NCI-H1092 (cell line): ENCODE measurements at places on chromosomes 7 and 10.

DNA sequence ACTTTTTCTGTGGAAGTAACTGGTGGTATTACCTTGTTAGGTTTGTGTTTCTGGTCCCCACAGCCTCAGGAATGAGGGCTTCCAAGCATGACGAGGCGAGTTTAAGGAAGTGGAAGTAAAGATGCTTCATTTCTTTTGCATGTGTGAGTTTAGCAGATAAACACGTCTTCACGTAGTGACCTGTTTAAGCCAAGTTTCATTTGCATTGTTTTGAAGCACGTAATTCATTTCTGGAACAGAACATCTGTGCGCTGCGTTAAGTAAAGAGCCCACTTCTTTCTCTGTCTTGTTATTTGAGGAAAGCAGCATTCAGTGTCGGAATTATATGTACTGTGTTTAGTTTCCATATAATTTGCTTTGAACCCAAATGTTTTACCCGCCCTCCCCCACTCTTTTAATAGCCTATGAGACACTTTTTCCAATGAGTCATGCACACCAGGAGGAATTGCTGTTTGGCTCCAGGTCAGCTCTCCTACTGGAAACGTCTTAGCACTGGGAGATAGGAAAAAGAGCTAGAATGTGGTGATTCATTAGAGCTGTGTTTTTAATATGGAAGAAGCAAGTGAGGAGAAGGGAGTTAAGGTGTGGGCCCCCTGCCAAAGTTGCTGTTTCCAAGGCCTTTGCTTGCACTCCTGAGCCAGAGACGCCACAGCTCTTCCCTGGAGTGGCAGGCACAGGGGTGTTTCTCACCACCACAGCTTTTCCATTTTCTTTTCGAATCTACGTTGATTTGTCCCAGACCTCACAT lies 36.7 kb downstream of the BTBD16 start:
- DNase-seq, result no peak

- no peak for DNase-seq
Measured at GRCh38 chr10:86085686-86086085, 280.9 kb downstream of the GRID1 start.

GRCh38 chr7:6092953-6093354 lies 61.8 kb downstream of the ANKRD61 start:
- no peak for DNase-seq

DNA sequence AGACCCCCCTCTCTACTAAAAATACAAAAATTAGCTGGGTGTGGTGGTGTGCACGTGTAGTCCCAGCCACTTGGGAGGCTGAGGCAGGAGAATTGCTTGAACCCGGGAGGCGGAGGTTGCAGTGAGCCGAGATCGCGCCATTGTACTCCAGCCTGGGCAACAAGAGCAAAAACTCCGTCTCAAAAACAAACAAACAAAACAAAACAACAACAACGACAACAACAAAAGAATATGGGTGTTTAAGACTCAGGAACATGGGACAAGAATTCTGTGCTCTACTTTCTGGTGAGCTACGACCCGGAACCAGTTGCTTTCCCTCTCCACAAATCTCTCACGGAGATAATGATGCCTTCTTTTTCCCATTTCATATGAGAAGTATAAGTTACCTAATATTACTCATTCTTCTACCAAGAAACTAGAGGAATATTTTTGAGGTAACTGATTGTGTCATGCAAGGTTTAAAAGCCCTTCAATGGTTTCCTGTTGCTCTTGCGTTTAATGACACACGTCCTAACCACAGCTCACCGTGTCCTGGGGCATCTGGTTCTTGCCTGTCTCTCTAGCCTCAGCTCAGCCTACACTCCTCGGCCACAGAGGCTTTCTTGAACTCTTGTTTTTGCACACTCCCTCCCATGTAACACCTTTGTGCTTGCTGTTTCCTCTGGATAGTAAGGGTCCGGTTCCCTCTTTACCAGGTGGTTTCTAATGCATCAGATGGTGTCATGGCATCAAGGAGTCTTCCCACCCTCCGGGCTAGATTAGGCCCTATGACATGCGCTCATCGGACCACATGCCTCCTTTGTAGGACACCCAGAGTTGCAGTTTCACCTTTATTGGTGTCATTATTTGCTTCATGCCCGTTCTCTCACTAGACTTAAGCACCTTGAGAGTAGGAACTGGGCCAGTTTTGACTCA lies 67.5 kb downstream of the PFKFB3 start:
- DNase-seq, result no peak

DNA sequence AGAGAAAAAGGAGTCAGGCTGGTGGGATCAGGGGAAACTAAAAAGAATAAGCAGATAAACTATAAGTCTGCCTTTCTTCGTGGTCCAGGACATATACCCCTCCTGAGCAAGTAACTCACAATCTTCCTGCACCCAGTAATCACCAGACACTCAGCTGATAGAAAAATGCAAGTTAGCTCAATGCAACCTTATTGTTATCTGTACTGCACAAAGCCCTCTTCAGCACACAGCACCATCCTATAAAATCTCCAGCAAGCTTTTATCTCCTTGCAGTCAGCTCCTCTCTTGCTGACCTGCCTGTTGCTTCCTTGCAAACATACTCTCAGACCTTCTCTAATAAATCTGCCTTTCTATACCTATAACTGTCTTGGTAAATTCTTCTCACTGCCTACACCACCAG lies 6.7 kb downstream of the SLC37A3 start:
- DNase-seq, result no peak

DNA sequence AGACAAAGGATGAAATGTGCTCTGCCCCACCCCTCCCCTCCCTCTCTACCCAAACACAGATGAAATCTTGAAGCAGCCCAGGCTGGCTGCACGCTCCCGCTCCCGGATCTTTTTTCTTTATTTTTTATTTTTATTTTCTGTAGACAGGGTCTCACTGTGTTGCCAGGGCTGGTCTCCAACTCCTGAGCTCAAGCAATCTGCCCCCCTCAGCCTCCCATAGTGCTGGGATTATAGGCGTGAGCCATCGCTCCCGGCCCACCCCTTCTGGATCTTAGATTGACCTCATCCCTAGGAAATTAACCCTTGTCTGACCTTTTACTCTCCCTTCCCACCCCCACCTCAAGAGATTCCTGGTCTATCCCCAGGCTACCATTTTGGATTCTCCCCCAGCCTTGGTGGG lies 14.3 kb downstream of the TACR2 start:
- no peak for DNase-seq

GRCh38 chr10:100899171-100899570 lies 13.6 kb upstream of the SLF2 start:
- DNase-seq, result no peak

DNA sequence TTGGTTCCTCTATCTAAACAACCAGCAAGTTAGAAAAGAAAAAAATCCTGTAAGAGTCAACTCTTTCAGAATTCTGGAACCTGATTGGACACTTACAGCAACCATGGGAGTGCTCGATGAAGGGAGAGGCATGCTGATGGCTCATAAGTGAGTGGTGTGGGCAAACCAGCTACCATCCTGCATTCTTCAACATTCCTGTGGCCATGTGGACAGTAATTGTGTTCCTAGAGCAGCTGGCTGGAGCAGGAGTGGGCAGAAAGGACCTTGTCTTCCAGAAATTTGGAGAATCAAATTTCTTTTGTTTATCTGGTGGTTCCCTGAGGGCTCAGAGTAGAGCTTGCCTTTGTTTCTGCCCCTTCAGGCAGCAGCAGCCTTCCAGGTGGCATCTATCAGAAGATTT lies 22.5 kb upstream of the MYL7 start:
- no peak for DNase-seq

DNA sequence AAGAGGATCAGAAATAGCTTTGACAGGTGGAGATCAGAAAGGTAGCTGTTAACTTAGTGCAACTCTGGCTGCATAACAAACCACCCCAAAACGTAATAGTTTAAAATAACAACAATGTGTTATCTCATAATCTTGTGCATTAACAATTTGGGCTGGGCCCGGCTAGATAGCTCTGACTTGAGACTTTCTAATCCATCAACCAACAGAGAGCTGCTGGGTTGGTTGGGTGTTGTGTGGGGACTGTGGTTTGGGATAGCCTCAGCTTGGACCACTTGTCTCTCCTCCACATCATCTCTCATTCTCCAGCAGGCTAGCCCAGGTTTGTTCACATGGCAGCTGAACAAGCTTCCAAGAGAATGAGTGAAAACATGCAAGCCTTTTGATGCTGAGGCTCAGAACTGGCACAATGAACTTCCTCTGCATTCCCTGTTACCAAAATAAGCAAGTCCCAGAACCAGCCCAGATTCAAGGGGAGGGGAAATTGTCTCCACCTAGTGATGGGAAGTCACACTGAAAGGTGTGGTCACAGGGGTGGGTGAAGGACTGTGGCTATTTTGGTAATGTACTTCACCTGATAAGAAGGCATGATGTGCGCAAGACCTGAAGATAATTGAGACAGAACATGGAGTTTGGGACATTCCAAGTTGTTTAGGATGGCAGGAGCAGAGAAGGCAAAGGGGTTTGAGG lies 20.4 kb upstream of the ASAH2 start:
- DNase-seq, result no peak
